ENCODE measurements at places on chromosomes 16 and 17.

- no peak for DNase-seq
Observed at GRCh38 chr17:82199496-82199895, 13.1 kb downstream of the CCDC57 start.

DNA sequence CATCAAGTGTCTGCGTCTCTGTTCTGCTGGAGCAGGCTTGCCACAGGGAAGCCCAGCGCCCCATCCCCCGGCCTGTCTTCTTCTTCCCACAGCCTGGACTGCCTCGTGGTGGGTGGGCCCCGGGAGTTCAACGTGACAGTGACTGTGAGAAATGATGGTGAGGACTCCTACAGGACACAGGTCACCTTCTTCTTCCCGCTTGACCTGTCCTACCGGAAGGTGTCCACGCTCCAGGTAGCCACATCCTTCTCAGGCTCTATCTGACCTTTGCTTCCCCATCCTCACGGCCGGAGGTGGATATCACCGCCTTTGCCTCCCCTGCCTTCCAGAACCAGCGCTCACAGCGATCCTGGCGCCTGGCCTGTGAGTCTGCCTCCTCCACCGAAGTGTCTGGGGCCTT is 29.8 kb upstream of the ITGAX start:
- DNase-seq = no peak

GRCh38 chr16:3656491-3657468 is 2.3 kb downstream of the DNASE1 start:
- DNase-seq = peak; percentile 13

DNA sequence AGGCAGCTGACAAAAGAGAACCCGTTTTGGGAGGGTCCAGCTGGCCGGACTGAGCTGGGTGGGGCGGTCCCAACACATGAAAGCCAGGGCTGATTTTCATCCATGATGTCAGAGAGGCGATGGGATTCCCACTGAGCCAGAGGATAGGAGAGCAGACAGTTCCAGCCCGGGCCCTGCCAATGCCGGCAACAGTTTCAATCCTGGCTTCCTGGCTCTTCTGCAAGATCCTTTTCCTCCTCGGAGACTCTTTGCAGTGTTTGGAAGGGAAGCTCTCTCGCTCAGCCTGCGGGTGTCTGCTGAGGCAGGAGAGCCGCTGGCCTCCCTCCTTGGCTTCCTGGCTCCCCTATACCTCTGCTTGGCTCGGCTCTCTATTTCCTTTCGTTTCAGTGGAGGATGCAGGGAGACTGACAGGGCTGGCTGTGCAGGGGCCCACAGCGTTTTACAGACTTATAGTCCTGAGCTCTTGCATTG is 145.5 kb upstream of the SOX9 start:
- DNase-seq = peak; percentile 24

DNA sequence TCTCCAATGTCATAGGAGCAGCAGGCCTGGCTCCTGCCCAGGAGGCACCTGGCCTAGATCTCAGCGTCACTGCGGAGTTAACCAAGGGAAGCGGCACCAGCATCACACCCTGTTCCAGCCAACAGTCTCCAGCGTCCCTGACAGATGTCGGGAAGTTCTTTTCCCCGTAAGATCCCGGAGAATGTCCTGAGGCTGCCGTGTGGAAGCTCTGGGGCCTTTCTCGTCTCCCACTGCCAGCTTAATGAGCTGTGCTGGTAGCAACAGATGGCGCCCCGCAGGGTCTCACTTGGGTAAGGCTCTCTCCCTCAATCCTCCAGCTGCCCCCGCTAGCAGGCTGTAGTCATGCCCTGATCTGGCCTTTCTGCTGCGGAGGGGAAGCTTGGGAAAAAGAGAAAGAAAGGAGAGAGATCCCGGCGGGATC is 57.5 kb downstream of the MARCHF10 start:
- DNase-seq = no peak

Measured in RWPE1 (cell line).